NCI-H1417 (cell line): ENCODE measurements at places on chromosomes 3 and 15.
A peak's percentile ranks its signal among the peaks of the same experiment; 100 is the strongest.

- peak; percentile 41 for DNase-seq
Measured at GRCh38 chr3:46882377-46883053, 5.0 kb downstream of the PTH1R start.

- no peak for DNase-seq
Measured at GRCh38 chr3:184864000-184864399, 52.0 kb downstream of the VPS8 start.

DNA sequence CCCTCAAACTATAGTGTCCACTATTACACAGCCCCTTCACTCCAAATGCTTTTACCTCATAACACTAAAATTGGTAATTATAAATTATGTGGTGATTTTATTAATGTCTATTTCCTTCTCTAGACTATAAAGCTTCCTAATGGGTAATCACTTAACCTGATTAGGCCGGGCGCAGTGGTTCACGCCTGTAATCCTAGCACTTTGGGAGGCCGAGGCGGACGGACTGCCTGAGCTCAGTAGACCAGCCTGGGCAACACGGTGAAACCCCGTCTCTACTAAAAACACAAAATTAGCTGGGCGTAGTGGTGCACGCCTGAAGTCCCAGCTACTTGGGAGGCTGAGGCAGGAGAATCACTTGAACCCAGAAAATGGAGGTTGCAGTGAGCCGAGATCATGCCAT is 71.3 kb upstream of the PYGO1 start:
- DNase-seq: no peak

DNA sequence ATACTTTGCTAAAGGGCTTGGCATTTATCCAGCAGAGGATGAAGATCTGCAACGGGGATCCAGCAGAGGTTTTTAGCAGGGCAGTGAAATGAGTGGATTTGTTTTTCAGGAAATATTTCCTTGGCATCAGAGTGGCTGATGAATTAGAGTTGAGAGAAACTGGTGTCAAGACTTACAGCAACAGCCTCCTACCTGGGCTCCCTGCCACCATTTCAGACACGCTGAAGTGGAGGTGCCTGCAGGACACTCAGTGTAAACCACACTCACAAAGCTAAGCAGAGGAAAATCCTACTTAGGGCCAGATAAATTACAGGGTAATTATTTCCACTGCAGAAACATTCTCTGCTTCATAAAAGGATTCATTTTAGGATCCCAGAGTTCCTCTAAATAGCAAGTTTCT is 519.7 kb downstream of the FGF12 start:
- DNase-seq: peak; percentile 58

DNA sequence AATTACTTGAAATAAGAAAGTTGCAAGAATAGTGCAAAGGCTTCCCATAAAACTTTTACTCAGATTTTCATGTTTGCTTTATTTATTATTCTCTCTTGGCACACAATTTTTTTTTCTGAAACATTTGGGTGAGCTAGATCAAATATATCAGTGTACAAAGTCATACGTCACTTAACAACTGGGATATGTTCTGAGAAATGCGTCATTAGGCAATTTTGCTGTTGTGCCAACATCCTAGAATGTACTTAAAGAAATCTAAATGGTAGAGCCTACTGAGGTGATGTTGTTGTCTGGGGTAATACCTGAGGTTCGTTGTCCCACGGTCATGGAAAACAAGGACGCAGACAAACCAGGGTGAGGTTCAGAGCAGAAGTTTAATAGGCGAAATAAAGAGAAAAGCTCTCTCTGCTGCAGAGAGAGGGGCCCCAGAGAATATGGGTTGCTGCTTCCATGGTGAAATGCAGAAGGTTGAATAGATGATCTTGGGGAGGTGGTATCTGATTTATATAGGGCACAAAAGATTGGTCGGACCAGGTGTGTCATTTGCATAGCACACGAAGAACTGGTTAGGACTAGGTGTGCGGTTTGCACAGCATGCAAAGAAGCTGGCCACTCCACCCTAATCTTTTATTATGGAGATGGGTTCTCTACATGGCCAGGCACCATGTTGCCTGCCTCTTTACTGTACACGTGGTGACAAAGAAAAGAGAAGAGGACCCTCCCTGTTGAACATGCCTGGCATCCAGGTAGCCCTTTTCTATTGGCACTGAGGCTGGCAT is 8.8 kb upstream of the GRAMD1C start:
- DNase-seq: no peak

DNA sequence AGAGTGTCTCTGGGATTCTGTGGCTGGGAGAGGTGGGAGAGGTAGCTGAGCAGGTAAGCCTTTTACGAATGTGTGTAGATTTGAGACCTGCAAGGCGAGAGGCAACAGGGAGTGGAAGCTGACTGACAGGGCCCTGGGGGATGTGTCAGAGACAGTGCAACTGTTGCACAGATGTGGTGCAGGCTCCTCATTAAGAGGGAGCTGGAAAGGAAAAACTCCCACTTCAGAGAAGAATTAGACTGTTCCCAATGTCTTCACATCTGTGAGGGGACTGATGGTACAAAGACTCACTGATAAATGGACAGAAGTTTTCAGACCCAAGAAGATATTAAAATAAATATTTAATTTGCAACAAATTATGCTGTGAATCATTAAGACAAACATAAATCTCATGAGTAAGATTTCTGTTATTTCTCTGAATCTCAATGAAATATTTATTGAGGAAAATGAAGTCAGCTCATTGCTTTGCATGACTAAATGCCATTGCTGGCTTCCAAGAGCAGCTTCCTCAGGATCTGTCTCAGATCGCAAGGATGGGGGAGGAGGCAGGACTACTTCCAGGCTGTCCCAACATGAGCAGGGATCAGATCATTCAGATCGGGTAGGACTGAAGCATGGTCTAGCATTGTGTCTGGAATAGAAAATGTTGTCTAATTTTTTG is 127.3 kb upstream of the ROPN1 start:
- DNase-seq: no peak

DNA sequence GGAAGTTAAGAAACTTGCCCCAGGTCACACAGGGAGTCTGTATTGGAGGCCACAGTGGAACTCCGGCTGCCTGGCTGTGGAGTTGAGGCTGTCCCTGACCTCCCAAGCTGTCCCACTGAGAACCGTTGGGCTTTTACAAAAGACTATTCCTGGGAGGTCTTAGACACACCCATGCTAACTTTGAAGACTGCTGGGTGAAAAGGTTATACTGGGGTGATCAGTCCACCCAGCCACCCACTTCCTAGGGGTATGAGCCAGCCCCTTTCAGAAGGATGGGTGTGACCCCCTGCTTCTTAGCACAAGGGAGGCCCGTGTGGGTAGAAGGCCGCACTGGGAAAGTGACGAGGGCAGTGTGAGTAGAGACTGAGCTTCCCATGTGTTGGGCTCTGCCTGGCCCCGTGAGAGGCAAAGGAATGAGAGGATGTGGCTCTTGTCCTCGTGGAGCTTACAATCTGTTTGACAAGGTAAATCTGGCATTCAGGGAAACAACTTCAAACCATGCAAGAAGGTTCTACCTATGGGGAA is 19.0 kb downstream of the MRAS start:
- no peak for DNase-seq

GRCh38 chr15:69860321-69860720 is 237.4 kb downstream of the TLE3 start:
- DNase-seq: no peak

GRCh38 chr15:41860049-41860828 is 21.6 kb downstream of the PLA2G4B start:
- DNase-seq: no peak

DNA sequence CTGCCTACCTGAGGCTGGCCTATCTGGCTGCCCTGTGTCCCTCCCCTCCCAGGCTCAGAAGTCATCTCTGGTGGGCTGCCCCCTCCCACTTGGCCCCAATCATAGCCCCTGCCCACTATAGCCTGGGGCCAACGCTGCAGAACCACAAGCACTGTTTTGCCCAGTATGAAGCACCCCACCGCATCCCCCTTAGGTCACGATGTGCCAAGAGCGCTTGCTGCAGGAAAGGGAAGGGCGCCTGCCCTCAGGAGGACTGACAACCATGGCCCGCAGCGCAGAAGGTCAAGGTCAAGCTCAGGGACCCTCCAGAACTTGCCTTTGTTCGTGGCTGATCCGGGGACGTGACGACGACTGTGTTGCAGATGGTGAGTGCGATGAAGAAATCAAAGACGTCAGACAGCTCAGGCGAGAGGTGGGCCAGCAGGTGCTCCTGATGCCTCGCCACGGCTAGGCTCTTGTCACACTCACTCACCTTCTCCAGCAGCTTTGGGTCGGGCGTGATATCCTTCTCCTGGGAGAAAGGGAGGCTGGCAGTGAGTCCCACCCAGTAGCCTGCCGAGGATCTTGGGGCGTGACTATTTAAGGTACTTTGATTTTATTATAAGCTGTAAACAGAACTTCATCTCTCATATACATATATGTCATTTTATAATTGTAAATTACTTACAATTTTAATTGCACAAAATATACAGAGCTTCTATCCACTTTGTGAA is 146.6 kb downstream of the ATP10A start:
- DNase-seq: no peak

DNA sequence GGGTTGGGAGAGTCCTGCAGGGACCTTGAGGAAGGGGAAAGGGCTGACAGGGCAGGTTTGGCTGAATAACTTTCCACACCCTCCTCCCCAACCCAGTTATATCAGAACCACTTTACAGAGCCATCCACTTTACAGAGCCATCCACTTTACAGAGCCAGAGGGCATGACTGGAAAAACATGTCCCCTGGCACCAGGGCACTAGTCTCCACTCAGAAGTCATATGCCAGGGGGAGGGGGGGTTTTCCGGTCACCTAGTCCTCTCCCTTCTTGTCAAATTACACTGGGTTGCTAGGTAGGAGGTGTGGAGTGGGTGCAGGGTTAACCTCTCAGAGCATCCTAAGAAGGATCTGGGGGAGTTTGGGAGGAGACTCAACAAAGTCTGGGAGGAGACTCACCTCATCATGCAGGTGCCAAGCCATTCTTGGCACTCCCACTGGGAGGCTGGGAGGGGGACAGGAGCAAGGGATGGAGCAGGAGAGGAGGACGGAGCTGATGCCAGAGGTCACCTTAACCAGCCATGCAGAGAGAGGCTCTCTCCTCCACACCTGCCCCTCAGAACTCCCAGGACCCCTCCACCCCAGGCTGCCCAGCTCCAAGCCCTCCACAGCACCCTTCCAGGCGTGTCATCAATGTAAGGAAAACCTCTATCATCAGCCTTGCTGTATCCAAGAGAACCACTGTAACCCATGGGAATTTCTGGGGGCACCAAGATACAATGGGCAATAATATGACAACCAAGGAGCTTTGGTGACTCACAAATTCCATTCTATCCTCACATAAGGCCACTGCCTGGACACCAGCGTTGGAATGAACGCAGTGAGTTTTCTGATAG is 1.7 kb downstream of the LRRC2 start:
- no peak for DNase-seq

DNA sequence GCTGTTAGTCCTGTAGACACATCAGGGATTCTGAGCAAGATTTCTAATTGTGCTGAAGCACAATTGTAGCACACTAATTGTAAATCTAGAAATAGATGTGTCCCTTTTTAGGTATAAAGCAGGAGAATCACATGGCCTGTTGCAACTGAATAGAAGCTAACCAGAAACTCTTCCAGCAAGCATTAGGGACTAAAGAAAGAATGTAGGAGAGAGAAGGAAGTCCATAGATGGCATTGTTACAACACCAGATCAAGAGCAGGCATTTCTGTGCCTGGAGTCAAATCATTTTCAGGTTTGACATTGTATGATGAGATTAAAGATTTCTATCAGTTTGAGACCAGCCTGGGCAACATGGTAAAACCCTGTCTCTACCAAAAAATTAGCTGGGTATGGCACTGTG is 27.4 kb downstream of the CALML4 start:
- DNase-seq: no peak

DNA sequence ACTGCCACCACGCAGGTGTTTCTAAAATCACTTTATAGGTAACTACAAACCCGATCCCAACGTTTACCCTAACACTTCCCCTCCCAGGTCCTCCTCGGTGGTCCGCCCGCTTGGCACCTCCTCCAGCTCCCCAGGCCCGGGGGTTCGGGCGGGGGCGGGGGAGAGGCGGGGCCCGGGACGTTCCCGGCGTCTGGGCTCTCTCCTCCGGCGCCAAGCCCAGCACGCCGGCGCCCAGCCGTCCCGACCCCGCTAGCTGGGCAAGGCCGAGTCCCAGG is 562 bp downstream of the CGGBP1 start:
- DNase-seq: no peak

DNA sequence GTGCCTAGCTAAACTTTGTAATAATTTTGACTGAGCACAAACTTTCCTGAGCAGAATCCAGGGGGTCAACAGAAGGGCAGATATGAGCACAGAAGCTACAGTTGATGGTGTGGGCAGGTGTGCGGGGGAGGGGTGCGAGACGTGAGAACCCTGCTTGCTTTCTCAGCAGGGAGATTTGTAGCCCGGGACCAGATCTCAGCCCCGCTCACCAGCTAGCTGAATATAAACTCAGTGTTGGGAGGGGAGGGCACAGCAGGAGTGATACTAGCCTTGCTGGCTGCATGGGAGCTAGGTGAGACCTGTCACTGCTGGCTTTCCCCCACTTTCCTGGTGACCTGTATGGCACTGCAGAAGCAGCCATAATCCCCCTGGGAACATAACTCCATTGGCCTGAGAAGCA is 83.4 kb downstream of the CLDN1 start:
- DNase-seq: peak; percentile 11

- peak; percentile 54 for DNase-seq
Measured at GRCh38 chr15:70566047-70566835, 197.1 kb downstream of the UACA start.

DNA sequence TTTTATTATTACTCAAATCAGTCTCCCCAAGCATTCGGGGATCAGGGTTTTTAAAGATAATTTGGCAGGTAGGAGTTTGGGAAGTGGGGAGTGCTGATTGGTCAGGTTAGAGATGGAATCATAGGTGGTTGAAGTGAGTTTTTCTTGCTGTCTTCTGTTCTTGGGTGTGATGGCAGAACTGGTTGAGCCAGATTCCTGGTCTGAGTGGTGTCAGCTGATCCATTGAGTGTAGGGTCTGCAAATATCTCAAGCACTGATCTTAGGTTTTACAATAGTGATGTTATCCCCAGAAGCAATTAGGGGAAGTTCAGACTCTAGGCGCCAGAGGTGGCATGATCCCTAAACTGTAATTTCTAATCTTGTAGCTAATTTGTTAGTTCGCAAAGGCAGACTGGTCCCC is 20.6 kb upstream of the TRANK1 start:
- DNase-seq: peak; percentile 27

- DNase-seq: no peak
Measured at GRCh38 chr15:94386351-94386750, 155.0 kb downstream of the MCTP2 start.

GRCh38 chr15:85630311-85630710 is 164.4 kb downstream of the KLHL25 start:
- no peak for DNase-seq

DNA sequence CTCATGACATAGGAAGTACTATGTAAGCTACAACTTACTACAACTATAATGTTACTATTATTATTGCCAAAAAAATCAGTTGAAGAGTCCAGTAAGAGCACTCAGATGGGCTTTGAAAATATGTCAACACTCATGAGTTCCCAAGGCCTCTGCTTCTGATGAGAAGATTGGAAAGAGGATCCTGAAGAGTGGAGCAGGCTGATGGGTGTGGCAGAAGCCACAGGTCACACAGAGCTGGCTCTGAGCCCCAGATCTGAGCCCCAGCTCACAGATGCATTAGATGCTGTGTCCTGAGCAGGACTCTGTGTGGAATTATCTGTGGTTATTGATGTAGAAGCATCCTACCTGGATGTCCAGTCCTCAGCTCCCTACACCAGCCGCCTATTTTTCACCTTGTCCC is 65.6 kb downstream of the SPSB4 start:
- no peak for DNase-seq

GRCh38 chr3:48716508-48716981 is 476 bp downstream of the IP6K2 start:
- DNase-seq: no peak

- DNase-seq: no peak
Measured at GRCh38 chr3:122496508-122496907, 18.2 kb downstream of the KPNA1 start.

- DNase-seq: peak; percentile 74
Measured at GRCh38 chr3:148289159-148289558, 408.5 kb upstream of the AGTR1 start.
